ENCODE measurements at places on chromosomes 6 and 20. TPM values are rescaled to one million over a fixed set of nuclear protein-coding genes. Genes with fewer than 3 reads are reported as not detected.

- peak; percentile 23 for DNase-seq
Observed at GRCh38 chr6:143299253-143300166, 151.0 kb downstream of the ADAT2 start.

- peak; percentile 32 for DNase-seq
Observed at GRCh38 chr20:58402305-58402704, 13.3 kb downstream of the VAPB start.

- DNase-seq = no peak
Observed at GRCh38 chr6:142324111-142324510, 22.3 kb downstream of the ADGRG6 start.

- DNase-seq = no peak
Observed at GRCh38 chr6:107569473-107569872, 79.6 kb downstream of the SOBP start.

DNA sequence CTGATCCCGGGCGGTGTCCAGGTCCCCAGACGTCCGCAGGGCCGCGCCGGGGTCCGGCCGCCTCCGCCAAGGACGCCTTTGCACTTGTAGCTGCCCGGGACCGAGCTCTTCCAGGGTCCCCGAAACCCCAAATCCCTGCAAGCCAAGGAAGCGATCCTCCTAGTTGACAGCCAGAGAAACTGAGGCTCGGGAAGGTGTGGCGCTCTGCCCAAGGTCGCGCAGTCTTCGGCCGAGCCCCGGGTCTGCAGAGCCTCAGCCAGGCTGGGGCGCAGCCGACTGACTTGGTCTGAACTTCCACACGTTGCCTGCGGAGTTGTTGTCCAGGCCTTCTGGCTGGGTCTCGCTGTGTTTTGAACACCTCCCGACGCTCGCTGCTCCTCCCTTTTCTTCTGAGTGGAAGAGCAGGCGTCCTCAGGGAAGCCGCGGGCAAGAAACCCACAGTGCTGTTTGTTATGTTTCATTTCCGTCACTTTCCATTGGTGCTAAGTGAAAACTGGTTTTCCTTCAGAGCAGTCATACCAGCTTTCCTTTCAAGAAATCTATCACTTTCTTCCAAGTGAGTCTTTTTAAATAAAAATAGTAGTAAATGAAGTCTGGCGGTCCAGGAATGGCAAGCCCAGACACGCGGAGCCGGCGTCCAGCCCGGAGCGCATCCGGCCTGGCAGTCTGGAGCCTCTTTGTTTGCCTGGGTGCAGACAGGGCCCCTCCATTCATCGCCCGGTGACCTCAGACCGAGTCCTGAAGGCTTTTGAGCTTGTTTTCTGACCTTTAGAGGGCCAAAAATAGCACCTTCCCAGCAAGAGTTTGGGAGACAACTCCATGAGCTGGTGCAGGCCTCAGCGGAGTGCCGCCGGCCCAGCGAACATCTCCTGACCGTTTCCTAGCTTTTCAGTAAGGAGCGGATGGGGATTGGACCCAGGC, 698 bp downstream of the FAM210B start:
- peak; percentile 30 for DNase-seq

- peak; percentile 66 for DNase-seq
Observed at GRCh38 chr20:44745598-44746366, at the start of gene KCNK15. TSS of gene KCNK15 (plus strand) at chr20:44745865. CDS start at chr20:44745911, 46 bp downstream.

GRCh38 chr6:78101387-78101786, 448.5 kb downstream of the MEI4 start:
- DNase-seq = no peak

- no peak for DNase-seq
Observed at GRCh38 chr20:52804497-52805295, 167.5 kb upstream of the TSHZ2 start.

Gene PPIL6
- 0.46 TPM for total RNA-seq

Gene SIGLEC1
- 0.07 TPM for total RNA-seq

Gene LRRC1
- total RNA-seq = 3.2 TPM

Gene METTL24
- not detected for total RNA-seq

Gene SESN1
- total RNA-seq = 9.3 TPM

Gene SNAP91
- total RNA-seq = not detected

Gene TEAD3
- total RNA-seq = 1.8 TPM

Gene PLCB4
- total RNA-seq = not detected

Gene LGSN
- total RNA-seq = 0.05 TPM

Gene TENT5A
- total RNA-seq = 0.51 TPM

Gene TNFRSF6B
- total RNA-seq = not detected

Gene HNF4A
- not detected for total RNA-seq
